ENCODE measurements at places on chromosomes 13 and 19.

DNA sequence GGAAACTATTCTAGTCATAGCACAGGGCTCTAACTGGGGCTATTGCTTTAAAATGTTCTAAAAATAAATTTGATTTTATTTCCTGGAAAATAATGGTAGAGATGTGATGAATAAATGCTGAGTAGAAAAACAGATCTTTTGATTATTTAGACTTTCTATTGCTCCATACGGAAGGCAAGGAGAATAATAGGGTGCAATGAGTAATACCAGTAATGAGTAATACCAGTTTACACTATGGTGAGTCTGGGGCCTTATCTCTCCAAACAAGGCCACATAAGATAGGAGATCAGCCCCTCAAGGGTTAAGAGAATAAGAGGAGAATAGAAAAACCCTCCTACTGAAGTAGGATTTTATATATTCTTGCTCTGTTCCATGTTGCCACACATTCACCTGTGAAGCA lies 390.4 kb downstream of the KLF5 start:
- no peak for DNase-seq

DNA sequence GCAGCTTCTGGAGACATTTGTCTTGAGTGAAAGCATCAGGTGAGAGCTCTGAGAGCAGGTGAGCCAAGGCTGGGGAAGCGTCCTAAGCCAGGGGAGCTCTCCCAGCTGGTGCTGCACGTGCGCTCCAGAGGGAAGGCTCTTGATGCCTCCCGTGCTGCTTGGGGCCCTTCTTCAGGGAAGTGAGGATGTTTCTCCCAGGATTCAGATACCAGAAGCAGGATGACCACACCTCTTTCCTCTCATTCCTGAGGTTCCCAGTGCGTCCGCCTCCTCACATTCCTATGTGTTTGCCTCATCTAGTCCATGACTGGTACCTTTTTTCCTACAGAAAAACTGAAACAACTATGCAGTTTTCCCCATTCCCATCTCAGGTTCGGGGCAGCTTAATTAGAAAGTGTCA lies 231.0 kb upstream of the IRS2 start:
- no peak for DNase-seq

DNA sequence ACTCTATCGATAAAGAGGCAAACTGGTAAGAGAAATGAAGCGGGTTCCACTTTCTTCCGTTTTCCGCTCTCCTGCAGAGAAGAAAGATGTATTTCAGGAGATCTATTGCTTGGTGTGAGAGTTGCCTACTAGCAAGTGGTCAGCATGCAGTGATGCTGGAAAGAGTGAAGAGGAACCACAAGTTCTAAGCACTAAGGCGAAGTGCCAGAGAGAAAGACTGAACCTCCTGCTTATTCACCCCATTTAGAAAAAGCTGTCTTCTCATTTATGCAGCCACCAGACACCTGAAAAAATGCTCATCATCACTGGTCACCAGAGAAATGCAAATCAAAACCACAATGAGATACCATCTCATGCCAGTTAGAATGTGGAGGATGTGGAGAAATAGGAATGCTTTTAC lies 78.7 kb upstream of the GPC6 start:
- DNase-seq, result no peak

DNA sequence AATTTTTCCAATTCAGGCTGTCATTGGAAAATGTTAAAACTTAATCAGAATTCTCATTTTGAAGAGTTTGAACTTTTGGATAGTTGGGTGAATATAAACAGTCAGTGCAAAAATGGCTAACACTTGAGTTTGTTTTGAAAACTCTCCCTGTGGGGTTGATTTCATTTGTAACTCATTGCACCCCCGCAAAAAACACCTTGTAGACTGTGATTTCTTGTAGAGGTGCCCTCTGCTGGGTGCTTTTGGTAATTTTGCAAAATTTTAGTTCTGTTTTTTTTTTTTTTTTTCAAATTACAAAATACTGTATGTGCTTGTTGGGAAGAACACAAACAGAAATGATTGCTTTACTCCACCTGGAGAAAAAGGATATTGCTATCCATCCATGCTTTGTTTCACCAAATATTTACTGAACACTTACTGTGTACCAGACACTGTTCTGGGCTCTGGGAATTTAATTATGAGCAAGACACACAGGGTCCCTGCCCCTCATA lies 28.2 kb upstream of the GPI start:
- peak; percentile 52 for DNase-seq

GRCh38 chr13:34391076-34391475 lies 551.0 kb upstream of the NBEA start:
- no peak for DNase-seq

- DNase-seq, result no peak
Observed at GRCh38 chr19:16435238-16435917, 36.4 kb downstream of the EPS15L1 start.

- no peak for DNase-seq
Observed at GRCh38 chr19:48493718-48494401, 17.8 kb downstream of the LMTK3 start.

DNA sequence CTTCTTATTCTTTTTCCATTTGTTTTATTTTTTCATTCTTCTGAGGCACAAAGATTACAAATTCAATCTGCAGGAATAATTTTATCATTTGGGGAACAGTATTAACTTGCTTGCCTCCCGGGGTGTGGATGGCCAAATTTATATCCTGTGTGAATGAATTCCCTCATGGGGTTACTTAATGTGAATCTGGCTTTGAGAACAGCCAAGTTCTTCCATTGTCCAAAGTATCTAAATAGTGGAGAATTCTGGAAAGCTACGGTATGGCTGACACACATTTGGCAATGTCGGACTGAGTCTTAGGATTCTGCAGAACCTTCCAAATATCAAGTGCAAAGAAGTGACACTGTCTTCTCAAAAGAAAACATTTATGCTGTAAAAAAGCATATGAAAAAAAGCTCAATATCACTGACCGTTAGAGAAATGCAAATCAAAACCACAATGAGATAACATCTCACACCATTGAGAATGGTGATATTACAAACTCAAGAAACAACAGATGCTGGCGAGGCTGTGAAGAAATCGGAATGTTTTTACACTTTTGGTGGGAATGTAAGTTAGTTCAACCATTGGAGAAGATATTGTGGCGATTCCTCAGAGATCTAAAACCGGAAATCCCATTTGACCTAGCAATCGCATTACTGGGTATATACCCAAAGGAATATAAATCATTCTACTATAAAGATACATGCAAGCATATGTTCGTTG lies 620.2 kb downstream of the EFNB2 start:
- no peak for DNase-seq

DNA sequence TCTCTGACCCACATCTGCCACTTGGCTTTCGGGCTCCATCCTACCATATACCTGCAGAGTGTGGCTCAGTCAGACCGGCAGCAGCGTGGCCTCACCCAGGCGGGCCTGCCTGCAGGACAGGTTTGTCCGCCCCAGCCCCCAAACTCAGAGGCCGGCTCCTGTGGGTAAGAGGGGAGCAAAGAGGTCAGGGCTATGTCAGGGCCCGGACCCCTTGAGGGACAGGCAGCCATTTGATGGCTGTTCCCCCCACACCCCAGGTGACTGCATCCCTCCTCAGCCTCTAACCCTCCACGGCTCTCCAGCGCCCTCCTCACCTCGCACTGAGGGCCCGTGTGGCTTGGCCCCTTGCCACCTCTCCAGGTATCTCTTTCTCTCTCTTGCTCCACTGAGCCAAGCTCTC lies 12.3 kb upstream of the ZBTB32 start:
- no peak for DNase-seq

DNA sequence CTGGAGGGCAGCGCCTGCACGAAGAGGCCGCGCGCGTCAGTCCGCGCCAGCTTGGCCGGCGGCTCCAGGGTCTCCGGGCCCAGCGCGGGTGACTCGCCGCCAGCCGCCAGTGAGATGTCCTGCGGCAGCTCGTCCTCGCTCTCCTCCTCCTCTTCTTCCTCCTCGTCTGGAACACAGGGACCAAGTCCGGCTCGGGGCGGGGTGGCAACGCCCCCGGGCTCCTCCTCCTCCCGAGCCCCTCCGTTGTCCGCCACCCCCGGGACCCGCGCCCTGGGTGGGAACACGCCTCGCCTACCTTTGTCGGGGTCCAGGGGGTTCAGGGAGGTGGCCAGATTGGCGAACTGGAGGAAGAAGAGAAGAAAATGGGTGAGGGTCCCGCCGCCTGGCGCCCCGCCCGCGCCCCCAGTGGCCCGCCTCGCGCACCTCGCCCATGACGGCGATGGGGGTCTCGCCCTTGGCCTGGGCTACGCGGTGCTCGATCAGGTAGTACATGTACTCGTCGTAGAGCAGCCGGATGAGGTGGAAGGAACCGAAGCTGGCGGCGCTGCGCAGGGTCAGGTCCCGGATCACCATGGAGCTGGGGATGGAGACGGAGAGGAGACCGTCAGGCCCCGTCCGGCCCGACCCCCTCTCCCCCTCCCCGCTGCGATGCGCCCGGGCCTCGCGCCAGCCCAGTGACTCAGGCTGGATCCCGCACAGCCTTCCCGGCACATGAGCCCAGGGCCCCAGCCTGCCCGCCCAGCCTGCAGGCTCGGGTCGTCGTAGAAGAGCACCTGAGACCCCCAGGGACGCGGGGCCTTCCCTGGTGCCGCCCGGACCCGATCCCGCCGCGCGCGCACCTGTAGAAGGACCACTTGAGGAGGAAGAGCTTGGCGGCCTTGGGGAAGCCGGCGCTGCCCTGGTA lies 10.6 kb downstream of the DCAF15 start:
- no peak for DNase-seq

DNA sequence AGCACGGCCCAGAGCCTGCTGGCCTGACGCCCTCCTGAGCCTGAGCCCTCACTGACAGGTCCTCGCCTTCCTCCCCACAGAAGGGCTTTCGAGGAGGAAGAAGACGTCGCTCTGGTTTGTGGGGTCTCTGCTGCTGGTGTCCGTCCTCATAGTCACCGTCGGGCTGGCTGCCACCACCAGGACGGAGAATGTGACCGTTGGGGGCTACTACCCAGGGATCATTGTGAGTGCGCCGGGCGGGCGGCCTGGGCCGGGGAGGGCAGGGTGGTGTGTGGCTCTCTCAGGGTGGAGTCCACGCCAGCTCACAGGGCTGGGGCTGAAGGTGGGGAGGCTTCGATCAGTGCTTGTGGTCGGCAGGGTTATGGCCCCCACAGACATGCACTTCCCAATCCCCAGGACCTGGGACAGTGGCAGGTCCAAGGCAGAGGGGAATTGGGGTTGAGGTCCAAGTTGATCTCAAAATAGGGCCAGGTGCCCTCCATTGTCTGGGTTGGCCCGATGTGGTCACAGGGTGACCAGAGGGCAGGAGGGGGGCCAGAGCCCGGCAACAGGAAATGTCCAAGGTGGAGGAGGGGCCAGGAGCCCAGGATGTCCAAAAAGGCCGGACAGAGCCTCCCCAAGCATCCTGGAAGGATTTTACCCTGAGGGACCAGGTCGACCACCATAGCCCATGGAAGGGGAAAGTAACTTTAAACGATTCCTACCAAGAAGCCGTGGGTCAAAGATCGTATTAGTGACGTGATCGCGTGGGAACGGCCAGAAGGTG lies 7.2 kb downstream of the TMEM255B start:
- DNase-seq, result no peak

DNA sequence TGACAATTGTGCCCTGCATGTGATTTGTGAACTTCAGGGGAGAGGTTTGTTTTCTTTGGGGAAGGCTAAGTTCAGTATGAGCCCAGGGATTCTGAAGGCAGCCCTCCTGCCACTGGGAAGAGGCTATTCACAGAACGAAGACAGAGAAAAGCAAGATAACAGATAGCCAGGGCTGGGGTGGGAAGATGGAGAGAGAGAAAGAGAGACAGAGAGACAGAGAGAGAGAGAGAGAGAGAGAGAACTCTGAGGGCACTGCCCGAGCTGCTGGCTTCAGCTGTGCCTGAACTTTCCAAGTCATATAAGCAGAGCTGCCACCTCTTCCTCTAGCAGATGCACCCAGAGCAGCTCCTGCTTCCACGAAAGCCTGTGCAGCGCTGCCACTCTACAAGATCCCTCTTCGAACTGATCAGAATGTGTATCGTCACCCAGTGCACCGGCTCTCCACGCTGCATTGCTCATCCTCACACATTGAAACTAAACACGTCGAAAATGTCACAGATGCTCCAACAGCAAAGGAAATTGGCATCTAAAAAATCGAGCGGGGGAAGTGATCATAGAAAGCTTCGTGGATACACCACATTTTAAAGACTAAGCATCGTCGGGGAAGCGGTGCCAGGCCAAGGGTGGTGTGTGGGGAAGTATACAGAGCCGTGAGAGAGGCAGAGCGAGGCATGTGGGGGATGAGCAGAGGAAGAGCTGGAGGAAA lies 81.8 kb upstream of the SIAH3 start:
- no peak for DNase-seq

DNA sequence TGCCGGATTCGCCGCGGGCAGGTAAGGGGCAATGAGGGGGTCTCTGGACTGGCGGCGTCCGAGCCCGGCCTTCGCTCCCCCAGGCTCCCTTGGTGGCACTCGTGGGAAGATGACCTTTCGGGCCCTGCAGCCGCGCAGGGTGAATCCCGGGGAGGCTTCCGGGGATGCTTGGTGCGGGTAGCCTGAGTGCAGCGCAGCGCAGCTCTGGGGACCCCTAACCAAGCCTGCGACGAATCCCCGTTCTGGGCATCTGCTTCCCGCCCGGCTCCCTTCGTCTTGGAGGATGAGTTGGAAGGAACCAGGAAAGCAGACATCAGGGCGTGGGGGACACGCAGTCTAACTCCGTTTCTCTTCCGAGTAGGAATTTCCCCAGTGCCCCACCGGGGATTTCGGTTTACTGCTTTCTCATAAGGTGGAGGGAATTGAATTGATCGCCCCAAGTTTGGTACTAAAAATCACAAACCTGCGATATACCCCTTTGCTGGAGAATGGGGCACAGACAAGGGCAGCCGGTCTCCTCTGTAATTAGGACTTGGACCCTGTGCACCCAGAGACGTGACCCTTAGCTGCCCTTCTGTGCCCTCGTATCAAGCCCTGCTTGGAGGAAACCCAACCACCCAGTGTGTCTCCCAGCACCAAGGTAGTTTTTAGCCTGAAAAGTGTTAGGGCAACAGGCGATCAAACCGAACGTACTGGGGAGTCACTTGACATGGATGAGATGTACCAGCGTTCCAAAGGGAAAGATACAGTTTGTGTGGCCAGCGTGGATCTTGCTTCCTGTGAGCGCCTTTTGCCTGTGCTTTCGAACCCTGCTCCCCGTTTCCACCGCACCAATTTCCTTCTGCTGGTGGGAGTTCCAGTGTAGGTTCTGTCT lies 1.0 kb downstream of the GPC5 start:
- peak; percentile 12 for DNase-seq

All from stimulated activated CD4-positive, alpha-beta T cell treated with anti-CD3 and anti-CD28 coated beads, Interleukin-15, amount 100 ng/mL, for 24 hours (primary cell).